ENCODE measurements at places on chromosomes 7 and 10.

- peaks cover 3% of the 10 kb centered on the region for H3K36me3 ChIP-seq
- no peak overlapping the region for H3K4me3 ChIP-seq
- no peak overlapping the region for H3K27ac ChIP-seq
- no peak for DNase-seq
- no peaks in the 10 kb centered on the region for H3K27me3 ChIP-seq
- H3K4me1 ChIP-seq: peaks cover 22% of the 10 kb centered on the region
Observed at GRCh38 chr7:52447581-52448180, 587.8 kb upstream of the POM121L12 start.

DNA sequence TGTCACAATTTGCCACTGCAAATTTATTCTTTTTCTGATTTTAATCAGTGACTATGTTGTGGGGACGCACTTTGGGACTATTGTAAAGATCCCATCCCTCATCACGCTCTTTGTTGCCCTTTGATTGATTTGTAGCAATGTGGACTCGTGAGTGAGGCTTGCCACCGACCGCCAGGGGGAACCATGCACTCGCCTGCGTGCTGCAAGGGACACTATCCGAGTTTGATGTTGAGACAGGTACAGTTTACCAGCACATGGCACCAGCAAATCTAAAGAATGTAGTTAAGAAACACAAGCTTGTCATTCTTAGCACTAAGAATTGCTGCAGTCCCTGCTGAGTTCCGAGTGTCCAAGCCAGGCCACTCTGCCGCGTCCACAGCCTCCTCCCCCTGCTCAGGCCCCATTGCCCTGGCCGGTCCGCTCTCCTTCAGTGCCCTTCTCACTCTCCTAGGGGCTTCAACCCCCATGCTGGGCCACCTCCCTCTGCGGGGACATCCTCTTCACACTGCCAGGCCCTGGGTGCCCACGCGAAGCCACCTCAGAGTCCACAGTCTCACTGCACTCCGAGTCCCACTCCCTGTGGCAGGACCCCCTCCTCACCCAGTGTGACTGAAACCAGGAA is 2.0 kb upstream of the SFTPA2 start:
- no peak overlapping the region for H3K27ac ChIP-seq
- peaks cover 4% of the 10 kb centered on the region for H3K4me1 ChIP-seq
- peak; percentile 85 for DNase-seq
- peaks cover 15% of the 10 kb centered on the region for H3K27me3 ChIP-seq
- H3K4me3 ChIP-seq: peak overlapping the region; percentile 43

DNA sequence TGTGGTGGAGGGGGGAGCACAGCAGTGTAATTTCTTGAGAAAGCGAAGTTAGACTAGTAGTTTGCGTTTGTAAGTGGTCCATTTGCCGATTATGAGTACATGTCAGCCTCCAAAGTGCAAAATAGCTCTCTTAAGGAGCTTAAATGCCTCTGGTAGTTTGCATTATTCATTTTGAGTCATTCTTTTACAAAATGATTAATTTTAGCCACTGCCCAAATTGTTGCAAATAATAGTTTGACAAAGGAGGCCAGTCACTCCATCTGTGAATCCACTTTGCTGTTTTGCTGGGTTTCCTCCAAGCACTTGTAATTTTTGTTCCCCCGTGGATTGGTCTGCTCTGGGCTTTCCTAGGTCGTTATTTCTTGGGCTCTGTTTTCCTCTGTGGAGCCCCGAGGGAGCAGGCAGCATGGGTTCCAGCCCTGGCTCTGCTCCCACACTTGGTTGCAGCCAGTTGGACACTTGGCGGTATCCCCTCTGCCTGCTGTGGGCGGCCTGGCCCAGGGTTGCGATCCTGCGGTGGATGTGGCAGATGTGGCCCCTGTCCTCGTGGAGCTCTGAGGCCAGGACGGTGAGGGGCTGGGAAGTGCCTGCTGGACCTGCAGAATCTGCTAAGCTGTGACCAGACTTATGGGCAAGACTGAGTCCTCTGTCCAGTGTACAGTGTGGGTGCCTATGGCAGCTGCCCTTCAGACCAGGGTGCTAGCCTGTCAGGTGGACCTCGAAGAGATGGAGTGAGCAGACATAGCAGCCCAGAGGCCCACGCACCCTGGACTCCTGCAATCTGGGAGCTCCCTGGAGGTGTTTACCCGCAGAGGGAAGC is 129.1 kb upstream of the BTBD16 start:
- no peaks in the 10 kb centered on the region for H3K27me3 ChIP-seq
- peaks cover 5% of the 10 kb centered on the region for H3K36me3 ChIP-seq
- no peaks in the 10 kb centered on the region for H3K4me1 ChIP-seq
- H3K27ac ChIP-seq: no peak overlapping the region
- no peak for DNase-seq
- no peak overlapping the region for H3K4me3 ChIP-seq

DNA sequence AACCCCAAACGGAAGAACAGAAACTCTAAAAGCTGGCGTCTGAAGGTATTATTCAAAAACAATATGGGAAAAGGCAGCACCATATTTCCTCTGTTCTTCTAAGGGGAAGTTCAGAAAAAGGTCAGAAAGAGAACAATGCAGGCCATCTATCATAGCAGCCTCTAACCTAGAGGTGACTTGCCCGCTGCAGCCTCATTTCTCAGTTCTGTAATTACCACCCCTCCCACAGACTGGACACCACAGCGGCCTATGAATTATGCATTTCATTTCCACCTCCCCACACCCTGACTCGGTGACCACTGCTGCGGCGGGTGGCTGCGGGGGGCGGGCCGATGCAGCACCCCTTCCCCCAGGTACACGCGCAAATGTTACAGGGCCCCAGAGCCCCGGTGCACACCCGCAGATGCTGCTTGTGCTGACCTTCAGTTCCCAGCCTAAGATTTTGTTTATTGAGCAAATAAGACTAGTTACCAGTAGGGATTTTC is 125.5 kb downstream of the CLEC2L start:
- H3K4me1 ChIP-seq: peaks cover 24% of the 10 kb centered on the region
- DNase-seq: no peak
- no peak overlapping the region for H3K27ac ChIP-seq
- no peaks in the 10 kb centered on the region for H3K27me3 ChIP-seq

GRCh38 chr7:2083362-2083761 is 149.4 kb downstream of the MAD1L1 start:
- no peak overlapping the region for H3K27ac ChIP-seq
- DNase-seq: no peak
- H3K4me1 ChIP-seq: no peaks in the 10 kb centered on the region
- no peak overlapping the region for H3K4me3 ChIP-seq

- no peaks in the 10 kb centered on the region for H3K4me1 ChIP-seq
- H3K36me3 ChIP-seq: no peaks in the 10 kb centered on the region
- H3K4me3 ChIP-seq: no peak overlapping the region
- DNase-seq: no peak
- H3K27me3 ChIP-seq: no peaks in the 10 kb centered on the region
- no peak overlapping the region for H3K27ac ChIP-seq
Observed at GRCh38 chr10:76257816-76258215, 826.4 kb downstream of the LRMDA start.

DNA sequence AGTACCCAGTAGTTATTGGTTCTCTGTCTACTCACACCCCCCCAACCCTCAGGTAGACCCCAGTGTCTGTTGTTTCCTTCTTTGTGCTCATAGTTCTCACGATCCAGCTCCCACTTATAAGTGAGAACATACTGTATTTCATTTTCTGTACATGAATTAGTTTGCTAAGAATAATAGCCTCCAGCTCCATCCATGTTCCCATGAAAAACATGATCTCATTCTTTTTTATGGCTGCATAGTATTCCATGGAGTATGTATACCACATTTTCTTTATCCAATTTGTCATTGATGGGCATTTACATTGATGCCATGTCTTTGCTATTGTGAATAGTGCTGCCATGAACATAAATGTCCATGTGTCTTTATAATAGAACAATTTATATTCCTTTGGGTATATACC is 2.6 kb upstream of the FRMPD2 start:
- H3K27me3 ChIP-seq: no peaks in the 10 kb centered on the region
- no peak overlapping the region for H3K27ac ChIP-seq
- H3K36me3 ChIP-seq: no peaks in the 10 kb centered on the region
- no peak overlapping the region for H3K4me3 ChIP-seq
- no peak for DNase-seq
- no peaks in the 10 kb centered on the region for H3K4me1 ChIP-seq

DNA sequence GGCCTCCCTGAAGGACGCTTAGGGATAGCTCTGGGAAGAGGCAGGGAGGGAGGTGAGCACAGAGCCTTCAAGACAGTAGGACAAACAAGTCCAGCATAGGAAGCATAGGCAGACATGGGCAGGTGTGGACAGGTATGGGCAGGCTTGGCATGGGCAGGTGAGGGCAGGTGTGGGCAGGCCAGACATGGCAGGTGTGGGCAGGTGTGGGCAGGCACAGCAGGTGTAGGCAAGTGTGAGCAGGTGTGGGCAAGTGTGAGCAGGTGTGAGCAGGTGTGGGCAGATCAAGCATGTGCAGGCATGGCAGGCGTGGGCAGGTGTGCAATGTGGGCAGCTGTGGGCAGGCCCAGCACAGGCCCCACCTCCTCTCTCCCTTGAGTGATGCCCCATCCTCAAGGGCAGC is 148.8 kb upstream of the ZMIZ1 start:
- no peak overlapping the region for H3K27ac ChIP-seq
- peaks cover 6% of the 10 kb centered on the region for H3K4me1 ChIP-seq
- no peaks in the 10 kb centered on the region for H3K27me3 ChIP-seq
- H3K4me3 ChIP-seq: no peak overlapping the region

DNA sequence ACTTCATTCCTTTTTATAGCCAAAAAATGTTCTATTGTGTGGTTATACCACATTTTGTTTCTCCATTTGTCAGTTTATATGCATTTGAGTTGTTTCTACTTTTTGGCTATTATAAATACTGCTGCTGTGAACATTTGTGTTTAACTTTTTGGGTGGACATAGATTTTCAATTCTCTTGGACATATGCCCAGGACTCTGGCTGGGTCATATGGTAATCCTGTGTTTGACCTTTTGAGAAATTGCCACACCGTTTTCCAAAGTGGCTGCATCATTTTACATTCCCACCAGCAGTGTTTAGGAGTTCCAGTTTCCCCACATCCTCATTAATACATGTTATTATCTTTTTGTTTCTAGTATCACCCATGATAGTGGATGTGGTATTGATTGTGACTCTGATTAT is 39.4 kb downstream of the CSGALNACT2 start:
- H3K4me3 ChIP-seq: no peak overlapping the region
- DNase-seq: no peak
- no peak overlapping the region for H3K27ac ChIP-seq
- H3K4me1 ChIP-seq: no peaks in the 10 kb centered on the region
- no peaks in the 10 kb centered on the region for H3K27me3 ChIP-seq

DNA sequence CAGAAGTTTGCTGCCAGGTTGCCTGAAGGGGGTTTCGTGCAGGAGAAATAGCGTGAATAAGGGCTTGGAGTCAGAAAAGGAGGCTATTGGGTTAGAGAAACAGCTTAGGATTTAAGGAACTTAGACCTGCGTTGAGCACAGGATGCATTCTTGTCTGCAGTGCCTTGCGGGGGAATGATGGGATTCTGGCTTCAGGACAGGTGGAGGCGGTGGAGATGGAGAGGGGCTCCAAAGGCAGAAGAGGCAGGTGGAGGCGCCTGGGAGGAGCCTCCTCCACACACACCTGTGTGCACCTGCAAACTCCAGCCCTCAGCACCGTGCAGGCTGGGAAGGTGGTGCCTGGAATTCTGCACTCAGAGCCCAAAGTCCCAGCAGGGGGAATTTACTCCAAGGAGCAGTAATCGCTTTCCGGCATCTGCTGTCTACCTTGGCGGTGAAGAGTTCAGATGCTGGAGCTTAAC is 1.8 kb downstream of the CLIP2 start:
- peak overlapping the region; percentile 89 for H3K4me3 ChIP-seq
- no peak overlapping the region for H3K27ac ChIP-seq
- no peaks in the 10 kb centered on the region for H3K36me3 ChIP-seq
- no peaks in the 10 kb centered on the region for H3K27me3 ChIP-seq
- DNase-seq: peak; percentile 46
- peaks cover 44% of the 10 kb centered on the region for H3K4me1 ChIP-seq

- H3K4me3 ChIP-seq: peak overlapping the region; percentile 49
- peaks cover 5% of the 10 kb centered on the region for H3K4me1 ChIP-seq
- DNase-seq: no peak
- no peak overlapping the region for H3K27ac ChIP-seq
Observed at GRCh38 chr7:157682946-157683746, 346.3 kb downstream of the DNAJB6 start.

- no peak for DNase-seq
- H3K27ac ChIP-seq: no peak overlapping the region
- H3K36me3 ChIP-seq: no peaks in the 10 kb centered on the region
Observed at GRCh38 chr7:133770863-133771492, 356.2 kb upstream of the LRGUK start.

- no peak overlapping the region for H3K27ac ChIP-seq
- no peak overlapping the region for H3K4me3 ChIP-seq
- no peaks in the 10 kb centered on the region for H3K27me3 ChIP-seq
- H3K36me3 ChIP-seq: no peaks in the 10 kb centered on the region
- DNase-seq: no peak
Observed at GRCh38 chr10:13717936-13718772, 131.4 kb downstream of the PRPF18 start.

- DNase-seq: no peak
- no peaks in the 10 kb centered on the region for H3K36me3 ChIP-seq
- no peak overlapping the region for H3K4me3 ChIP-seq
- peaks cover 9% of the 10 kb centered on the region for H3K4me1 ChIP-seq
- no peak overlapping the region for H3K27ac ChIP-seq
Observed at GRCh38 chr10:87794285-87794684, 23.7 kb downstream of the ATAD1 start.

GRCh38 chr7:102849538-102849937 is 63.3 kb upstream of the LRRC17 start:
- no peaks in the 10 kb centered on the region for H3K27me3 ChIP-seq
- H3K36me3 ChIP-seq: no peaks in the 10 kb centered on the region
- no peaks in the 10 kb centered on the region for H3K4me1 ChIP-seq
- no peak for DNase-seq
- H3K4me3 ChIP-seq: no peak overlapping the region

DNA sequence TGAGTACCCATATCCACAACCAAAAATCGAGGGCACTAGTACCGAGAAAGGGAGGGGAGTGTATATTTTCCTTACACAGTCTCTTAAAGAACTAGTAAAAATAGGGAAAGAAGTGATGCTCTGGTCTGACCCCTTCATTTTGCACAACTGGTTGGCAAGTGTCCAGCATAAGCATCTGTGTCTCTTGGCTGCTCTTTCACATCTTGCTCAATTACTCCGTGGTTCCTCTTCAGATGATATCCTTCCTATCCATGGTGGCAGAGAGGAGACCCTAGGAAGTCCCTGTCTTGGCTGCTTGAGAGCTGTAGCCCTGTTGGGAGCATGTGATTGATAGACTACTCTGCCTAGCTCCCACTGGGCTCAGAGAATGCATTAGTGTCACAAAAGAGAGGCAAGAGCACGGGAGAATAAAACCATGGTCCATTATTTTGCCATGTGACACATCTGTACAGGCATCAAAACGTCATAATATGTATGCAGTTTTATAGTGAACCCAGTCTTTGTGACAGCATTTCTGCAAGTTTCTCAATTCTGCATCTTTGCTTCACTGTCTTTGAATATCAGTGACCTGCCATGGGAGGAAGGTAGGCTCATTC is 111.8 kb upstream of the ANKRD1 start:
- no peak overlapping the region for H3K27ac ChIP-seq
- no peaks in the 10 kb centered on the region for H3K36me3 ChIP-seq
- H3K4me1 ChIP-seq: peaks cover 24% of the 10 kb centered on the region
- no peak for DNase-seq
- H3K27me3 ChIP-seq: no peaks in the 10 kb centered on the region

All from GM23338 (cell line).